Activated CD4-positive, alpha-beta T cell treated with anti-CD3 and anti-CD28 coated beads, Interleukin-2, amount 10 ng/mL, durations not matched to agents 7 days and 5 days (primary cell): ENCODE measurements at places on chromosomes 4 and X.

GRCh38 chrX:119273420-119274192 lies 37.5 kb downstream of the PGRMC1 start:
- DNase-seq, result peak; percentile 44

- no peak for DNase-seq
Observed at GRCh38 chr4:165440415-165441158, 61.8 kb downstream of the CPE start.

DNA sequence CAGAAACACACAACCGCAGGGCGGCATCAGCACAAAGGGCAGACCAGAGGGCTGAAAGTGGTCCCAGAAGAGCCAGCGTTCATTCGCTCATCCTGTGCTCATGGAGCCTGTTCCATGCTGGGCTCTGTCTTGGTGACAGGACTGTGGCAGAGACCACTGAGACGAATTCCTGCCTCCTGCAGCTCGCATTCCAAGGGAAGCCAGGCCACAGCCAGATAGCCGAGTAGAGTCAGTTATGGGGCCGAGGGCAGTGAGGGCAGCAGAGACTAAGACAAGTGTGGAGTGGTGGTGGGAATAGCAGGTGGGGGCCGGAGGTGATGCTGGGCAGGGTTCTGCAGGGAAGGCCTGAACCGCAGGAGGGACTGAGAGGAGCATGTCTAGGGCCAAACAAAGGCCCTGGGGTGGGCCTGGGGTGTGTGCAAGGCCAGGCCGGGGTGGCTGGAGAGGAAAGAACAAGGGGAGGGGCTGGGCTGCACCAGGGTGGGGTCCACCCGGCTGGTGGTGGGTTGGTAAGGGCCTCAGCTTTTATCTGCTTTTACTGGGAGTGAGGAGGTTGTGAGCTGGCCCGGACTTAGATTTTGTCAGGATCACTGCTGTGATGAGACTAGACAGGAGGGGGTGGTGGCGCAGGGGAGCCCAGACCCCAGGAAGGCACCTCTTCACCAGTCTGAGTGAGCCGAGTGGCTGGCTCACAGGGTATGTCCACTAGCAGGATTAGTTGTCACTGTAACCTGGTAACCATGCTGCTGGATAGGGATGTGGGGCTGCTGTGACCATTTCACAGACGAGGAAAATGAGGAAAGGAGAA lies 6.3 kb downstream of the PSAPL1 start:
- no peak for DNase-seq

- DNase-seq, result no peak
Observed at GRCh38 chr4:151888367-151888866, 127.6 kb upstream of the GATB start.

- no peak for DNase-seq
Observed at GRCh38 chrX:39605183-39605582, 492.6 kb downstream of the BCOR start.

GRCh38 chrX:67543818-67544217 lies at the start of gene AR:
AR (plus strand) TSS chrX:67544021; CDS start chrX:67545147, 1,126 bp downstream.
- no peak for DNase-seq

DNA sequence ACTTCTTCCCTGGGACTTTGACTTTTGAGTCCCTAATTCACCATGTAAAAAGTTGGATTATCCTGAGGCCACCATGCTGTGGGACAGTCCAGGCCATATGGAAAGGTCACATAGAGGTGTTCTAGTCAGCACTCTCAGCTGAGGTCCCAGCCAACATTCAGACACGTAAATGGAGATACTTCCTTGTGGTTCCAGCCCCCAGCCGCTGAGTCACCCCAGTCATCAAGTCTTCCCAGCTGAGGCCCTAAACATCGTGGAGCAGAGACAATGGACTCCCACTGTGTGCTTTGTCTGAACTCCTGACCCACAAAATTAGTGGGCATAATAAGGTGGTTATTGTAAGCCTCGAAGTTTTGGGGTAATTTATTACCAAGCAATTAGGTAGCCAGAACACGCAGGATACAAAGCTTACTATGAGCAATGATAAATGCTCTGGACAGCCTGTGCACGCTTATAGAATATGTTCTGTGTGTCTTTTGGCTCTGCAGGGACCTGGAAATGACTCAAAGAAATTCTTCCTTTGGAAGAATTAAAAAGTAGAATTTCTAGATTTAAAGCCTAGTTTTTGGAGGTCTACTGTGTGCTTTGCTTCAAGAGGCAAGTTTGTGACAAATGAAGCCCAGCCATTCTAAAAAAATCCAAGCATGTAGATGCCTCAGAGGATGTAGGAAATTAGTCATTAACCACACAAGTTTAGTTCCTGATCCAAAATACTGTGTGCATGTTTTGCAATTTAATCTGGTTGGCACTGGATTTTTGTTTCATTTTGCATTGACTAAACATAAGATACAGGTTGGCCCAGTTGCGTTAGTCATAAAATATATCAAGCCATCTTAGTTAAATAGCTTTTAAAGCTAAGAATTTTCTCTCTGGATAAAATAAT lies 33.2 kb upstream of the SLC9A7 start:
- peak; percentile 7 for DNase-seq

GRCh38 chrX:9670136-9670814 lies 95.4 kb downstream of the GPR143 start:
- DNase-seq, result no peak

DNA sequence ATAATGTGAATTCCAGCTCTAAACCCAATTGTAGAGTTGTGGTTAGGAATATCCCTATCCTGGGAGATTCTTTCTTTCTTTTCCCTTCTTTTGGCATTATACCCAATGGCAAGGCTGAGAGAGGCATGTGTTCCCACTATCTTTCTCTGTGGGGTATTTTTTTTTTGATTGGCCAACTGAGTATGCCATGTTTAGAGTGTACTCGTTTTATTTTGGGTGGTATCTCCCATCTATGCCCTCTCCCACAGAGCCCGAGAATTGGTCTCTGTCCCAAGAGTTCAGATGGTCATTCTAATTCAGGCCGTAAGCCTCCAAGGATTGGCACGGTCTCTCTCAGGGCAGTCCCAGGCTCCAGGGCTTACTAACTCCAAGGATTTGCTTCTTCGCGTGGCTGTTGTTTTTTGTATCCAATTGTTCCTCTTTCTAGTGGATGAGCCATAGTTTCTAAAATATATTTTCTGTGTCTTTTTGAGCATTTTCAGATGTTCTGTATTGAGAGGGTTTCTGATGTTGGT lies 198.8 kb downstream of the SLC4A4 start:
- DNase-seq, result no peak

- no peak for DNase-seq
Observed at GRCh38 chr4:8601556-8601955, 9.0 kb downstream of the CPZ start.

DNA sequence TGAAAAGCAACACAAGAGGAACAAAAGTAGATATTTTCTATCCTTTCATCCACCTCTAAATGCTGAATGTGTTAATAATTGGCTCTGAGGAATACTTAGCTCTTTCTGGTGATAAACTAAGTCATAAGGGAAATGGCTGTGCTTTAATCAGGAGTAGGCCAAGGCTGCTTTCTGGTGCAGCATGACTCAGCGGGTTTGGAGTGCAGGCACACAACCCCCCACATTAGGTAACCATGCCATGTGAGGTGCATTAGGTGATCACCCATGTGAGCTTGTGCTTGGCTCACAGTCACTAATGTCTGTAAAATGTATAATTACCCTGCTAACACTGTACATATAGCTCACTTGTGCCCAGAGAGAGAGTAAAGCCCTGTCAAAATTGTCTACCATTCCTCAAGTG lies 57.2 kb downstream of the USP38 start:
- no peak for DNase-seq

DNA sequence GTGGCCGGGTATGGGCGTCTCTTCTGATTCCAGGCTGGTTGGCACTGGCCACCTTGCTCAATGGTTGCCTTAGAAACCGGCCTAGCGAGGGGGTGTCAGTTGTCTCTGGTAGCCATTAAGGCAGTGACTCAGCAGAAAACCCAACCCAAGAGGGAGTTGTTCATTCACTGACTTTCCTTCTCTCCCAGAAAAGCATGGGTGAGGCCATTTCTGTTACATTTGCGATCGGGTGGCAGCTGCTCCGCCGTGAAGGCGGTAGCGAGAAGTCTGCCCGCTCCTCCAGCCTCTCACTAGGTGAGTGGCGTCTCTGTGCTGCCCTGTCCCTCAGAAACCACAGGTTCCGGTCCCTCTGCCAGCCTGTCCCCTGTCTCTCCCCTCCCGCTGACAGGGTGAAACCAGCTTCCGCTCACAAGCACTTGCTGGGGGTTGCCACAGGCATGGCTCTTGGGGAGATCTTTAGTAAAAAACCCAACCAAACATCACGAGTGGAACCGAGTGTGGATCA lies 17.4 kb downstream of the IRAK1 start:
- DNase-seq, result peak; percentile 55

DNA sequence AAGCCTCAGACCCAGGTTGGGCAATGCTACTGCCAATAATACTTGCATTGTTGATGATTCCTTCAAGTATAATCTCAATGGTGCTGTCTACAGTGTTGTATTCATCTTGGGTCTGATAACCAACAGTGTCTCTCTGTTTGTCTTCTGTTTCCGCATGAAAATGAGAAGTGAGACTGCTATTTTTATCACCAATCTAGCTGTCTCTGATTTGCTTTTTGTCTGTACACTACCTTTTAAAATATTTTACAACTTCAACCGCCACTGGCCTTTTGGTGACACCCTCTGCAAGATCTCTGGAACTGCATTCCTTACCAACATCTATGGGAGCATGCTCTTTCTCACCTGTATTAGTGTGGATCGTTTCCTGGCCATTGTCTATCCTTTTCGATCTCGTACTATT lies 7.4 kb downstream of the LPAR4 start:
- DNase-seq, result no peak

GRCh38 chrX:2447484-2447883 lies 53.3 kb downstream of the DHRSX start:
- no peak for DNase-seq

GRCh38 chr4:153987291-153987690 lies 198.4 kb upstream of the SFRP2 start:
- DNase-seq, result no peak

- no peak for DNase-seq
Observed at GRCh38 chr4:1902243-1902642, 31.1 kb downstream of the NSD2 start.

DNA sequence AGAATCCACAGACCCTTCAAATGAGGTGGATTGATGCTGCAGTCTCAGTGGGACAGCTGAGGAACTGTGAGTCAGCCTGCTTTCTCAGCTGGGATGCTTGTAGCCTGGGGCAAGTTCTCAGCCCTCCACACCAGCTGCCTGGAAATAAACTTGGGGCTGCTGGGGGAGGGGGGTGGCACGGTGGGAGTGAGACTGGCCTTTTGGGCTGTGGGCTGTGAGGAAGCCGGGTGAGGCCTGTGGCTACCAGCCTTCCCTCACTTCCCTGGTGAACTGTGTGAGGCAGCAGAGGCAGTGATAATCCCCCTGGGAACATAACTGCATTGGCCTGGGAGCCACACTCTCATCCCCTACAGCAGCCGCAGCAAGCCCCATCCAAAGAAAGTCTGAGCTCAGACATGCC lies 114.5 kb upstream of the GUCY1A1 start:
- DNase-seq, result no peak

GRCh38 chrX:154038656-154039055 lies 19.0 kb upstream of the IRAK1 start:
- DNase-seq, result no peak

DNA sequence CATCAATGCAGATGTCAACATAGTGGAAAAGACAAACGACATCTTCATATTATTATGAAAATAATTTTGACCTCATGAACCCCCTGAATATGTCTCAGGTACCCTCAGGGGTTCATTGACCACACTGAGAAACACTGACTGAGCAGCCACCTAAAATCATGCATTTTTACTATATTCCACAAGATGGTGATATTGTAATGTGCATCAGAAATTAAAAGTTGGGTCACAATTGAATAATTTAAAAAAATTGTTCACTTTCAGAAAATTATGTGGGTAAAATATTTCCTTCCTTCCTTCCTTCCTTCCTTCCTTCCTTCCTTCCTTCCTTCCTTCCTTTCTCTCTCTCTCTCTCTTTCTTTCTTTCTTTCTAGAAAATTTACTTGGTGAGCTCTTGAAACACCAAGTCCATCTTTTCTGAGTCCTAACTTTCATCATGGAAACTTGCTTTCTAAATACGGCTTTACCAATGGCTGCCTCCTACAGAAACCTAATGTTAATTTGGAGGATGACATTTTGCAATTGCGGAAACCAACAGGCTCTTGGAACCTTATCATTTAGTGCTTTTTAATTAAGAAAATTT lies 103.6 kb downstream of the RTL3 start:
- DNase-seq, result no peak

- DNase-seq, result no peak
Observed at GRCh38 chr4:112426416-112426815, 89.6 kb downstream of the NEUROG2 start.

DNA sequence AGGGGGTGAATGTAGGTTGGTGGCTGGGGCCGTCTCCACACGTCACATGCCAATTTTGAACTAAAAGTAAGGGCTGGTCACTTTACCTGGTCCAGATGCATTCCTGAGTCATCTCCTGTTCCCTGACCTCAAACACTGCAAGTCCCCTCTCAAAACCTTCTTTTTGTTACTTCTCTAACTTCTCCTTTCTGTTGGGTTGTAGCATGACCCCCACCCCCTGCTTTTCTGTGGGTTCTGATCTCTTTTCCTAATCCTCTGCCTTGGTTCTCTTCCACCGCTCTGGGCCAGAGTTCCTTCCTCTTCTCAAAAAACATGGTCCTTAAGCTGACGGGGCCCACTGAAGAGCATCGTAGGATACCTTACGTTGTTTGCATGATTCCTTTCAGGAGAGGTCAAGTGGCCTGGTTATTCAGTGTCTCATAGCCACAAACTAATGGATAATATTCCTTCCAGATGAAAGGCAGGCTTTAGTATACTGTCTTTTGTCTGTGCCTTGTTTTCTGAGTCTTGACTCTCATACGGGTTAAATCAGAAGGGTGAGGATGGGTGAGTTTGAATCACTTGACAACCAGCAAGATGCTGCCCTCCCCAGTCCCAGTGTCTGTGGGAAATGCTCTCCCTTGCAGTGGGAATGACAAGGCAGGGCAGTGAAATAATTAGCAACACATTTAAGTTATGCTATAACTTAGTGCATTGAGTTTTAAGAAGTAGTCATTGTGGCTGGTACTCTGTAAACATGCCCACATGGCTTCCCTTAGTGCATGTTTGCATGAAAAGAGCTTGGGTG lies 15.1 kb downstream of the SMS start:
- DNase-seq, result no peak

DNA sequence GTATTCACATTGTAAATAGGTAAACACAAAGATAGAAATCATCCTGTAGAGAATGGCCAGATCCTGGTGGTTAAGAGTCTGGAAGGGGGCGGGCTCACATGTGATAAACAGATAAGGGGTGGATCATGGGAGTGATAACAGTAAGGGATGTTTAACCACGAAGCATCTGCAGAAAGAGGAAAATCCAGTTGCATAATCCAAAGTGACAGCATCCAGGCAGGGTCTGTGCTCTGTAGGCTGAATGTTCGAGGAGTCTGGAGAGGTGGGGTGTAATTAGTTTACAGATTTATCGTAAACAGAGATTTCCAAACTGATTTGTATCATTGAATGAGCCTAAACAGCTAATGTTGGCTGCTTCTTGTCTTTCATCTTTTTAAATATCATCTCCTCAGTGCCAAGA lies 1009.8 kb upstream of the SLIT2 start:
- DNase-seq, result no peak

GRCh38 chrX:153516073-153516472 lies 1.4 kb upstream of the ATP2B3 start:
- DNase-seq, result no peak

- DNase-seq, result no peak
Observed at GRCh38 chrX:147846676-147847075, 65.0 kb upstream of the FMR1 start.

- no peak for DNase-seq
Observed at GRCh38 chr4:141081921-141082395, 51.3 kb downstream of the RNF150 start.

- DNase-seq, result no peak
Observed at GRCh38 chr4:165927366-165927765, 54.3 kb downstream of the TLL1 start.
